Ovary (tissue), 10 donors: ENCODE measurements at places on chromosomes 2 and 18.

GRCh38 chr2:17805717-17806363, 10.4 kb upstream of the MSGN1 start:
- DNase-seq, result no peak

- no peak for DNase-seq
Observed at GRCh38 chr2:5696945-5697521, 4.8 kb downstream of the SOX11 start.

GRCh38 chr2:37361216-37361815, 16.9 kb downstream of the QPCT start:
- no peak for DNase-seq

GRCh38 chr2:221549143-221549542, 23.0 kb downstream of the EPHA4 start:
- no peak for DNase-seq

DNA sequence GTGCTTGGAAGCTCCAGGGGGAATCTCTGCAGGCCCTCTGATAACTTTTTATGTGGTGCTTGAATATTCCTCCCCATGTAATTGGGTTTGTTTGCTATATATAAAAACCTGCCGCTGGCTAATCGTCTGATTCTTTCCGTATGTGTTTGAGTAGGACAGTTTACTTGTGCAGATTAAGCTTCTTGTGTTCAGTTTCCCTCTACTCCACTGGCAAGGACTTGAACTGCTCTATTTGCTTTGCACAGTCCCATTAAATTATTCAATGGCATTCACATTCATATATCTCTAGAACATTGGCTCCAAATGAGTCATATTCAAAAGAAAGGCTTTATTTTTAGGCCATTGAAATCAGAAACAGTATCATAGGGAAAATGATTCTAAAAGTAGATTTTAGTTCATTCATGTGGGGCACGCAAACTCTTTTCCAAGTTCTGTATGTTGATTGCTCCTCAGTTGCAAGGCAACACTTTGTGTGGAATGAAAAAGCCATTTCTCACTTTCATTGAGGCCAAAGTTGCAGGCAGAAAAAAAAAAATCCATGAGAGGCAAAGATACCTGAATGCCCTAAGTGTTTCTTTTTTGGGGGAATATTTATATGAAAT, 1682.3 kb upstream of the PIK3C3 start:
- DNase-seq, result no peak

DNA sequence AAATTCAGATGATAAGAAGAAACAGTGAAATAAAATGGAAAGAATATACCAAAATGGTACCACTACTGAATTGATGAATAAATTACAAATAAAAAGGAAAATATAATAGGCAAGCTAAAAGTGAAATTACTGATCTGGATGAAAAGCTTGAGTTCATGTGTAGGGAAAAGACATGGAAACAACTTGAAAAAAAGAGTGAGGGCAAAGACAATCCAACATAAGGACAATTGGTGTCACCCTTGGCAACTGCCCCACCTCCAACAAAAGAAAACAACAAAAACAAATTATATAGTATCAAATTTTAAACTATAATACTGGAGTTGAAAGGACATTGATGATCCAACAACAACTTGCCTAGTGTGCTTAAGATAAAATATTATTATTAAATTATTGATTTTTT, 37.6 kb downstream of the PPP1R1C start:
- DNase-seq, result no peak

DNA sequence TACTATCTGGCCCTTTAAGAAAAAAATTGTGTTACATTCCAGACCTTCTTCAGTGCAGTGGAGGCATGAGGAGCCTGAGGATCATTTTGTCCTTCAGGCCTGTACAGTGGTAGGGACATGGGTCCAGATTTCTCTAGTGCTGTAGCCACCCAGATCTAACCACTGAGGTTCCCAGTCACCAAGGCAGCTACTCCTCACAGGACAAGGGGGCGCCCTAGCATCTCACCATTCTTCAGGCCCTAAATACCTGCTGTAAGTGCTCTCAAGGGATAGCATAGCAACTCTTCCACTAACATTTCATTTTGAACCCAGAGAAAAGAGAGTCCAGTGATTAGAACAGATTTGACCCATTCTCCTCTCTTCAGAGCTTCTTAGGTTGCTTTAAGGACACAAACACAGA, 1533.0 kb downstream of the LRP1B start:
- DNase-seq, result no peak

DNA sequence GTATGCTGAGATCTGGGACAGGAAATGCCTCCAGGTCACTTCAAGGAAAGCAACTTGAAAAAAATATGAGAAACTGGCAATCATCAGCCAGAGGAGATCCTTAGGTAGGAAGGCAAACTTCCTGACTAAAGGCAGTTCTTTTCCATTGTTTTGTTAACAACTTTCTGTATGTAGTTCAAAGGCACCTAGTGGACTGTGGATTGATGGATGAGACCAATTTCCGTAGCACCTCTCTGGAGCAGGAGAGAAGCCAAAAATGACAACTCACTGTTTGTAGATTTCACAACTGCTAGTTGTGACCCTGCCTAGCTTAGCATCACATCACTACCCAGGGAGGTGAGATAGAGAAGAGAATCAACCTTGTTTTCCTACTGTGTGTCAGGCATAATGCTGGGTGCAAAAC, 21.8 kb upstream of the NOSTRIN start:
- no peak for DNase-seq

DNA sequence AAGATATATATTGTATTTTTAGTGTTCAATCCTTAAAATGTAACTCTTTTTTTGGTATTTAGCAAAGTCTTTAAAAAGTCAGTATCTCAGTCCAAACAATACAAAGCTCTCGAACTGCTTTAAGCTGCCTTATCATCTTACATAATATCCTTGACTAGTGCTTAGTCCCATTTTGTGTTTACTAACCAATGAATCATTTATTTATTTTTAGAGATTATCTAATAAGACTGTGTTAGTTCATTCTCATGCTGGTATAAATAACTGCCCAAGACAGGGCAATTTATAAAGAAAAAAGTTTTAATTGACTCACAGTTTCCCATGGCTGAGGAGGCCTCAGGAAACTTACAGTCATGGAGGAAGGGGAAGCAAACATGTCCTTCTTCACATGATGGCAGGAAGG, 248.3 kb upstream of the KYNU start:
- DNase-seq, result no peak
